ENCODE measurements at places on chromosomes 6 and 20.

GRCh38 chr20:39717936-39718335 is 755.8 kb downstream of the DHX35 start:
- no peak for DNase-seq

GRCh38 chr6:166586424-166587156 is at the start of gene RAMACL:
Gene RAMACL, minus strand, starts transcription at chr6:166586678. Its CDS starts 201 bp downstream, at chr6:166586477.
- DNase-seq: peak; percentile 32

- no peak for DNase-seq
Measured at GRCh38 chr6:103409475-103409874, 1450.2 kb downstream of the HACE1 start.

DNA sequence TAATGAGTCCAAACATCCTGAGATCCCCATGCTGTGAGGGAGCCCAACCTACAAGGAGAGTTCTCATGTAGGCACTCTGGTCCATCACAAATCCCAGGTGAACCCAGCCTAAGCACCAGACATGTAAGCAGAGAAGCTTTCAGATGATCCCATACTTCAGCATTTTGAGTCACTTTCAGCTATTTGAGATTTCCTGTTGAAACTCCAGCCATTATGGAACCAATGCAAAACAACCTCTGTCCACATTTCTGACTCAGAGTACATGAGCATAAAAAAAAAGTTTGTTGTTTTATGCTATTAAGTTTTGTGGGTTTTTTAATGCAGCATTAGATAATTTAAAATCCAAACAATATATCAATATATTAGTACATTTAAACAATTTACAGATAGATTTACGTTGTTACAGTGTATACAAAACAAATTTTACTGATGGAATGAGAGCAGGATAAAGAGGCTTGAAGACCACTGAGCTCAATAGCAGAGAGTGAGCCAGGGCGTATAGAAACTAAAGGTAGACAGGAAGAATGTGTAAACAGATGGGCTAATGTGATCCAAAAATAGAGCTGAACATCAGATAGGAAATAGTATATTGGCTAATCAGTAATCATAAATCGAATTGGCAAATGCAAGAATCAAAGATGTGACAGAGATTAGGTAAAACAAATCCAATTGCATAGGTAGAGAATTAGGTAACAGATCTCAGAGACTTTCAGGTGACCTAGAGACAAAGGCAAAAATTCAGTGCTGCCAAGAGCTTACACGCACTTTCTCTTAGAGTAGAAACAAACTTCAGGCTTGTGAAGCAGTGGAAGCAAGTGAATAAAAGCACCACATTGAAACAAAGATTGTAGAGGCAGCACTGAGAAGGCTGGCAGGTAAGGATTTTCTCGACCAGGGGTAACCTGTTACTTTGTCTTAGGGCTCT is 36.2 kb upstream of the PLCB1 start:
- no peak for DNase-seq

GRCh38 chr6:169816054-169816453 is 64.6 kb downstream of the ERMARD start:
- no peak for DNase-seq

DNA sequence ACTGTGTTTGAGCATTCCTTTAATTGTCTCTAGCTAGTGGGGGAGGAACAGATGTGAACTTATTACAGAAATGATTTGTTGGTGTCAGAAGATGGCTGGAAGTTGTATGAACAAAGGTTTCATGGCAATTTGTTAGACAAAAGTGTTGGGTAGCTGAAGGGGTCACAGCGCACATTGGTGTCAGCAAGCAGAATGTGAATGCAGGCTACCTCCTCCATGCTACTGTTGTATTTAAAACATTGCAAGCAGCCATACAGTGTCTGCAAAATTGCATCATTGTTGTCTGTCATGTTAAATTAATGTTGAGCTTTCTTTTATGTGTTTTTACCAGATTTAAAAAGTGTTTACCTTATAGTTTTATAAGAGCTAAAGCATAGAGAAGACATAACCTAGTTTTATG is 6.2 kb downstream of the LRRC1 start:
- DNase-seq: no peak

GRCh38 chr6:12751694-12752325 is 35.2 kb downstream of the PHACTR1 start:
- DNase-seq: no peak

DNA sequence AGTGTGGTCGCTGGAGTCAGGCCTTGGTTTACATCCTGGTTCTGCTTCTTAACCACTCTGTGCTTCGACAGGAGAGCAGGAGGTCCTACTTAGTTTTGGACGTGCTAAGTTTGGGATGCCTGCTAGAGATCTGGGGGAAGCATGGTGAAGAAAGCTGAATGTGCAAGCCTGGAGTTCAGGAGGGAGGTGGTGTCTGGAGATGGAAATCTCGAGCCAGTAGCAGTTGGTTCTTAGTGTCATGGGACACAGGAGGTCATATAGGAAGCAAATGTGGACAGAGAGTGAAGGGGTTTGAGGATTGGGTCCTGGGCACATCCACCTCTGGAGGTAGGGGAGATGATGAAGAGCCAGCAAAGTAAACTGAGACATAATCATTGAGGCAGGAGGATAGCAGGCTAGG is 131.4 kb downstream of the SYCP2 start:
- DNase-seq: no peak

Data from stimulated activated CD4-positive, alpha-beta T cell treated with anti-CD3 and anti-CD28 coated beads, TNF-alpha, amount 100 ng/mL, for 24 hours (primary cell).